ENCODE measurements at places on chromosomes 2 and 18. TPM values are rescaled to one million over a fixed set of nuclear protein-coding genes. Genes with fewer than 3 reads are reported as not detected.
A peak's percentile ranks its signal among the peaks of the same experiment; 100 is the strongest.

The UGT1A5 gene
- total RNA-seq, result not detected

The B3GNT7 gene
- total RNA-seq, result not detected

The AFG3L2 gene
- total RNA-seq, result 45.2 TPM

GRCh38 chr2:201411421-201411820, 39.8 kb downstream of the TRAK2 start:
- H3K4me3 ChIP-seq, result no peak overlapping the region
- H3K4me1 ChIP-seq, result peaks cover 29% of the 10 kb centered on the region
- DNase-seq, result no peak
- H3K27me3 ChIP-seq, result no peaks in the 10 kb centered on the region

- no peak overlapping the region for H3K4me3 ChIP-seq
- DNase-seq, result no peak
- H3K36me3 ChIP-seq, result no peaks in the 10 kb centered on the region
- H3K27me3 ChIP-seq, result peaks cover 5% of the 10 kb centered on the region
- peaks cover 16% of the 10 kb centered on the region for H3K4me1 ChIP-seq
- no peak overlapping the region for H3K27ac ChIP-seq
These were observed 101.4 kb downstream of the PLA2R1 start for GRCh38 chr2:159961037-159961436.

DNA sequence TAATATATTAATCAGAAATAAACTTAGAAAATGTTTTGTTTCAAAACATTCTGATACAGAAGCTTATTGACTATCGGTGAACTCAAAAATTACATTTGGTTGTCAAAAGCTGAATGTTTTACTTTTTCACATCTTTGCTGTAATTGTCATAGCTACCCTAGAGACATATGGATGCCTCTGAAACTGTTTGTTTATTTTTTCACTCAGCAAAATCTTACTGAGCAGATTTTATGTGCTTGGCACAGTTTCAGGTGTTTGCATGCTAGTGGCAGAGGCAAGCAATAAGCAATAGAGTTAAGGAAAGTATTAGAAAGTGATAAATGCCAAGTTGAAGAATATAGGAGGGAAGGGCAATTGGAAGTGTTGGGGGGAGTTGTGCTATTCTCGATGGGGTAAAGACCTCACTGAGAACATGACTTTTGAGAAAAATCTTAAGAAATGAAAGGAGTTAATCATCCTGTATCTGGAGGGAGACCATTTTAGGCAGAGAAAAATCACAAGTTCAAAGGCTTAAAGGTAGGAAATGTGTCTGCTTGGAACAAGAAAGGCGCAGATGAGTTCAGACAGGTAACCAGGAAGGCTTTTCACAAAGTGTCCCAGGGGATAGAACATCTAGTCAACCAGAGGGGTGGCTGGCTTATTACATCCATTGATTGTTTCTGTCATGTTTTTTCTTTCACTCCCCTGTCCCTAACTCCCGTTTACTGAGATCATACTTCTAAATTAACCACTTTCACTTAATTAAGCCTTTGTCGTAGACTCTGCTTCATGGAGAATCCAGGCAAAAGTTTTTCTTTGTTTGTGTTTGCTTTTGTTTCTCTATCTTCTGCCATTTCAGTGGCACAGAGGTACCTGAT, 27.2 kb upstream of the COBLL1 start:
- H3K4me1 ChIP-seq, result no peaks in the 10 kb centered on the region
- H3K27ac ChIP-seq, result no peak overlapping the region
- H3K36me3 ChIP-seq, result no peaks in the 10 kb centered on the region
- no peak overlapping the region for H3K4me3 ChIP-seq

DNA sequence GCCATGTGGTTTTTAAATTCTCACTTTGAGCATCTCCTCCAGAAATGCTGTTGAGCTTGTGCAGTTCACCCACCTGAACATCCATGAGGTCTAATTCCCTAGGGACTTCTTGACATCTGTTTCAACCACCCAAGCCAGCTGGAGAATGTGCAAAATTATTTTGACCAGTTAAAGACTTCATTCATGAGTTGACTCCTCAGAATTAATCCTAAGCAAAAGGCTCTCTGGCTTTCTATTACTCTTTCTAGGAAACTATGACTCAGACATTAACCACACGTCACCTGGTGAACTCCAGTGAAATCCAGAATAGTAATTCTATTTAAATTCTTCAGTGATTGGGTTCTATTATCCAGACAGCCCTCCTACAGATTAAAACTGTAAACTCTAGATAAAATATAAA, 247.5 kb downstream of the NBAS start:
- peaks cover 66% of the 10 kb centered on the region for H3K36me3 ChIP-seq
- no peak for DNase-seq
- peaks cover 35% of the 10 kb centered on the region for H3K4me1 ChIP-seq

DNA sequence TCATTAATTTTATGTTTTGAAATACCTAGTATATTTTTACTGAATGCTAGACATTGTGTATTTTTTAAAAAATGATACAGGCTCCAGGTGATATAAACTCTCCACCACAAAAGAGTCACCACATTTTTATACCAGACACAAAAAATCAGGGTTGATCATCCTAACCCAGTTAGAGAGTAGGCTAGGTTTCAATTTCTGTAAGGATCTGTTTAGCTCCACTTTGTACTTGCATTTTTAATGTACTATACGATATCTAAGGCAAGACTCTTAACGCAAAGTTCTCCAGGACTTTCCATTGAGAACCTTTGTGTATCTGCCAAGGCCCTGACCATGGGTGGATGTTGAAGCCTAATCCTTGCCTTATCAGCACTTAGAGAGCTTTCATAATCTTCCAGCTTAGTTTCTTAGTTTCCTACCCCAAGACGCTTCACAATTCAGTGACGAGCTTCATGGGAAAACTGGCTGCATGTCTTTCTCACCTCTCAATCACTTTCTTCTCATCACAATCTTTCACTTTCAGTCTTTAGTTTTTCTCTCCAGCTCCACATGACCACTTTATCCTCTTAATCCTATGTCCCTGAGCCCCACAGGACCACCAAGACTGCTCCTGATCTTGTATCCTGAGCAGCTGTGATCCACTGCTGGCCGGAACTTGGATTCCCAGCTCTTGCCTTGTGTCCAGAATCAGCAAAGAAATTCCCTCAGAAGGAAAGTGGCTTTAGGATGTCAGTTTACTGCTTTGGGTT, 635.8 kb downstream of the RNF144A start:
- peak overlapping the region; percentile 57 for H3K27ac ChIP-seq
- H3K36me3 ChIP-seq, result no peaks in the 10 kb centered on the region
- H3K27me3 ChIP-seq, result no peaks in the 10 kb centered on the region

GRCh38 chr2:23579674-23580073, 194.7 kb downstream of the KLHL29 start:
- no peaks in the 10 kb centered on the region for H3K27me3 ChIP-seq
- H3K36me3 ChIP-seq, result no peaks in the 10 kb centered on the region
- H3K27ac ChIP-seq, result no peak overlapping the region
- H3K4me3 ChIP-seq, result no peak overlapping the region
- no peak for DNase-seq

- H3K4me3 ChIP-seq, result no peak overlapping the region
- H3K27me3 ChIP-seq, result peaks cover 4% of the 10 kb centered on the region
- no peak for DNase-seq
- no peaks in the 10 kb centered on the region for H3K36me3 ChIP-seq
- no peak overlapping the region for H3K27ac ChIP-seq
These were observed 56.1 kb downstream of the NEDD4L start for GRCh38 chr18:58100154-58100553.

GRCh38 chr2:117523711-117524238, 290.7 kb upstream of the DDX18 start:
- no peaks in the 10 kb centered on the region for H3K36me3 ChIP-seq
- no peak overlapping the region for H3K27ac ChIP-seq
- no peaks in the 10 kb centered on the region for H3K27me3 ChIP-seq
- no peak overlapping the region for H3K4me3 ChIP-seq
- no peaks in the 10 kb centered on the region for H3K4me1 ChIP-seq

GRCh38 chr2:97868986-97869721, 126.6 kb downstream of the TMEM131 start:
- DNase-seq, result no peak
- H3K27me3 ChIP-seq, result no peaks in the 10 kb centered on the region
- no peak overlapping the region for H3K27ac ChIP-seq
- no peak overlapping the region for H3K4me3 ChIP-seq
- H3K36me3 ChIP-seq, result peaks cover 17% of the 10 kb centered on the region

DNA sequence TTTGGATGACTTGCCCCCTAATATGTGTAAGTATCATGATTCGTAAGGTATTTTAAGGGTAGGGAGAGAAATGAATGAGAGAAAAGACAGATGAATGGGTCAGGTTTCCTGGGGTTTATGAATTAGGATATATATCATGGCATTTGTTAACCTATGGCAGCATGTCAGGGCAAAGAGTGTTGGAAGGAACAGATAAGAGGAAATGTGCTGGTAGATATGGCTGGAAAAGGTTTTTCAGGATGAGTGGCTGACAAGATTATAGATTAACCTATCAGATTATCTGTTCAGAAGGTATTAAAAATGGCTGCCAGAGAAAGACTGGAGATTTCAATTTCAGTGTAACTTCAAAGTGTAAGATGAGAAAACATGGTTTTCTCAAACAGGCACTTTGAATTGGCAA, 67.8 kb downstream of the SRBD1 start:
- H3K27ac ChIP-seq, result no peak overlapping the region
- H3K36me3 ChIP-seq, result peaks cover 49% of the 10 kb centered on the region
